ENCODE measurements at places on chromosomes 6 and 20.

GRCh38 chr20:62200491-62201172 lies 17.8 kb downstream of the MTG2 start:
- no peak for DNase-seq

- no peak for DNase-seq
These were observed 37.7 kb downstream of the SYTL3 start for GRCh38 chr6:158687506-158687905.

GRCh38 chr6:73978330-73978729 lies 282.3 kb downstream of the CD109 start:
- no peak for DNase-seq

GRCh38 chr20:47330933-47331708 lies 25.4 kb downstream of the ZMYND8 start:
- peak; percentile 99 for DNase-seq

- peak; percentile 97 for DNase-seq
These were observed 36.6 kb upstream of the HDAC2 start for GRCh38 chr6:114007516-114007915.

DNA sequence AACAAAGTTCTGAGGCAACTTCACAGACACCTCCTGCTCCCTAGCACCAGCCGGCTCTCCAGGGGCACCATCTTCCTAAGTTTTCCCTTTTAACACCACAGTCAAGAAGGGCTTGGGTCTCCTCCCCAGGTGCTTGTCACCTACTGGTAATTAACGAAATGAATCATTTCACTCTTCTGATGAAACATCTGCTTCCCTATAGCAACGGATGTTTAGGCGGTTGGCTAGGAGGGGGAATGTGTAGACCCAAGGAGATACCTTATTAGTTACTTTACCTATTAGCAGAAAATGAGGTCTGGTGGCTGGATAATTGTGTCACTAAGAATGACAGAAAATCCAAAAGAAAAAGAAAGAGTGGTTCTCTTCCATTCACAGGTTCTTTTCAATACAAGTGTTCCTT lies 46.3 kb upstream of the FABP7 start:
- DNase-seq, result no peak

DNA sequence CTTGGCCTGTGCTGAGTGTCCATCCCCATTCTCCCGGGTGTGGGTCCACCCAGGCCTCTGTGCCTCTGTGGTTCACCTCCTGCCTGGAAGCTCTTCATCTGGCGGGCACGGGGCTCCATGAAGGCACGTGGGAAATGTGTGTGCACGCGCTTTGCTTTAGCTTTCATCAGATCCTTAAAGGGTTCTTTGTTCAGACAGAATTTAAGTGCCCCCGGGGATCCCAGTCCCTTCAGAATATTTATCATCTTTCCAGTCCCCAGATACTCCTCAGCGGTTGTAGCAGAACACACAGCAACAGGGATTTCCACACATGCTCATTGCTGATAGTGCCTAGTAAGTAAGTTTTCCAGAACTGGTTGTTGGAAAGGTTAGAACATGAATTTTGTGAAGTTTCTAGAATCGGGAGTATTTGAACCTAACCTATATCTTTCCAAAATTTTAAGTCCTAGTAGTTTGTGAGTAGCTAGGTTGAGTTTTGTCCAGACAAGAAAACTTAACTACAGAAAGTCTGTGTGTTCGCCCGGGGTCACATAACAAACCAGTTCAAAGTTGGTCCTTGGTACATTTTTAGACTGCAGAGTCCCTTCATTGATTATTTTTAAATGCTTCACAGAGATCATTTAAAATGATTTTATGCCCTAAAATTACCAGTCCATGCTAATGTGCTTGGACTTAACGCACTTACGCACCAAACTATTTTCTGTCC lies 67.7 kb downstream of the RPP40 start:
- no peak for DNase-seq

- no peak for DNase-seq
These were observed 388.4 kb upstream of the JARID2 start for GRCh38 chr6:14857501-14857900.

GRCh38 chr6:153131037-153131981 lies at the start of gene RGS17:
Gene RGS17 (minus strand): TSS chr6:153131282. CDS start chr6:153044018, 87,264 bp downstream.
- DNase-seq, result peak; percentile 71
